Esophagus squamous epithelium (tissue), 5 donors: ENCODE measurements at places on chromosomes 11 and 22.

DNA sequence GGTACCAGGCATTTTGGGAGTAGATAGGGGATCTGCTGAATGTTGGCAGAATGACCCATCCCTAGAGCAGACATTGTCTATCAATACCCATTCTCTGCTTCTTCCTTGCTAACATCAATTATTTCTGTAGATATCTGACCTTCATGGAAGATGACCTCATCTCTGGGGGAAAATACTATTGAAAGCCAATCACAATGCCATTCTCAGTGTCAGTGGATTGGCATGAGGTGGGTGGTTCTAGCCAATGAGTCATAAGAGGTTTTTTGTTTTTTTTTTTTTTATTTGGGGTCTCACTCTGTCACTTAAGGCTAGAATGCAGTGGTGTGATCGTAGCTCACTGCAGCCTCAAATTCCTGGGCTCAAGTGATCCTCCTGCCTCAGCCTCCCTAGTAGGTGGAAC is 42.5 kb downstream of the SNX19 start:
- no peak for DNase-seq

DNA sequence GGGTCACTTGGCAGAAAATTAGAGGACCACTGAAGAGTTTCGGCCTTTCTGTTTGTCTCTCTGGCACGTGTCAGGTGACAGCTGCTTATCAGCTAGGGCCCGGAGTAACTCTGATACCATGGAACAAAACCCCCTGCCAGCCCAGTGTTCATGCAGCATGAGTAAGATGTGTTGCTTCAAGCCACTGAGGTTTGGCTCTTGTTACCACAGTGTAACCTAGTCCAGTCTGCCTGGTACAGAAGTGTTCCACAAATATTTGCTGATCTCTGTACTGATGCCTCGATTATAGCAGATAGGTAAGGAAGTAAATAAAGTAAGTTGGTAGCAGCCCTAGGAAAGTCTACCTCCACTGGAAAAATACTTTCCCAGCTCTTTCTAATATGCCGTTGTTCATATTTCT is 20.5 kb upstream of the ETS1 start:
- DNase-seq: no peak

GRCh38 chr11:1040428-1041148 is 4.1 kb upstream of the MUC6 start:
- DNase-seq: no peak

- no peak for DNase-seq
These were observed 198.3 kb downstream of the NAV2 start for GRCh38 chr11:19910931-19911330.

- DNase-seq: no peak
These were observed 373.9 kb upstream of the FAT3 start for GRCh38 chr11:91850533-91851275.
